ENCODE measurements at places on chromosomes 4 and X.

- DNase-seq, result no peak
Measured at GRCh38 chr4:150389896-150390530, 191.9 kb upstream of the MAB21L2 start.

DNA sequence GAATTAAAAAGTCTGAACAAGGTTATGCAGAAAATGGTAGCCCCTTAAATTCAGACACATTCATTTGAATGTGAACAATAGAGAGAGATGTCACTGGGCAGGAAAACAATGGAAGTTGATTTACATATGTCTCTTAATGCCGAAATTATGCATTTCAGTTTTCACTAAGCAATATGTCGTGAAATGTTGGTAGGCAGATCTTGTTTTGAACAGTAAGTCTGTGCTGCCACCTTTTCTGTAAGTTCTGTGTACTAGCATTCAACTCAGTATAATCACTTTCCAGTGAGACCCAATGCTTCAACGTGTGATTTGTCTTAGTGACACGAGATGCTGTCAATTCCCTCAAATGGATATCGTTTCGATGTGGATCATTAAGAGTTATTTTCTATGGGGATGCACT lies 222.7 kb upstream of the VCX3A start:
- DNase-seq, result no peak

- DNase-seq, result no peak
Measured at GRCh38 chr4:153733751-153734448, 25.9 kb downstream of the RNF175 start.

GRCh38 chrX:133913009-133913408 lies 72.4 kb downstream of the GPC3 start:
- DNase-seq, result no peak

DNA sequence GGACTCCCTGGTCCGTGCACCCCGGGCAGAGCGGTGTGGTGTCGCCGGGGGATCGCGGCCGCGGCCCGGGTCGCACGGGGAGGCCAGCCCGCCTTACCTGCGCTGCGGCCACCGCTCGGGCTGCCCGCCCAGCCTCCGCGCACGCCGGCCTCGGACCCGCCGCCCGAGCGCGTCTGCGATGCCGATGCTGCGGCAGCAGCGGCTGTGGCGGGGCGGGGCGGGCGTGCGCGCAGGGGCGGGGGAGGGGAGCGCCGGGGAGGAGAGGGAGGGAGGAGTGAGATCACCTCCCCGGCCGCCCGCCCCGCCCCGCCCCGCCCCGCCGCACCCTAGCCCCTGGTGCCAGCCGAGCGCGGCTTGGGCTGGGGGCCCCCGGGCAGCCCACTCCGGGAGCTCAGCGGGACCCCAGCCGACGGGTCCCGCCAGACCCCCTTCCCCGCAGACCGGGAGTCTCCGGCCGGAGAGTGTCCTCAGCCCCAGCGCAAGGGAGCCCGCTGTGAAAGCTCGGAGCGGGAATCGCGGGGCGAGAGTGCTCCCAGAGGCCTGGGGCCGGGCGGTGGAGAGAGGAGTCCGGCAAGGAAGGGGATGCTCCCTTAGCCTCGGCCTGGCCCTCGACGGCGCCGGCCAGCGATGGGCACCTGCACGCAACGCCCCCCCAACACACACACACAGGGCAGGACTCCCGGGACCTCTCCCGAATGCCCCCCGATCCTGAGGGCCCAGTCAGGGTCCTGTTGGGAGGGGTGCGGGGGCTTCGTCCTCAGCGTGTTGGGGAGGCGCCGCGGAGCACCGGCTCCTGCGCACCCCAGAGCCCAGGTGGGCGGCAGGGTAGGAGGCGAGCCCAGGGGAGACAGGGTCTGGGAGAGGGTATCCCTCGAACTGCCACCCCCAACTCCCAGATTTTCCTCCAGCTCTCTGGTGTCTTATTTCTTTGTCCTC lies at the start of gene L1CAM:
Gene L1CAM (minus strand): TSS at position 206 of the 936 bp plus-strand sequence. CDS start 10,337 bp downstream, outside the sequence.
- no peak for DNase-seq

Data from nucleus accumbens (tissue), 56 donors.